ENCODE measurements at places on chromosomes 11 and 22.
A peak's percentile ranks its signal among the peaks of the same experiment; 100 is the strongest.

- DNase-seq: peak; percentile 90
Observed at GRCh38 chr11:64688534-64688982, 34.4 kb downstream of the NRXN2 start.

DNA sequence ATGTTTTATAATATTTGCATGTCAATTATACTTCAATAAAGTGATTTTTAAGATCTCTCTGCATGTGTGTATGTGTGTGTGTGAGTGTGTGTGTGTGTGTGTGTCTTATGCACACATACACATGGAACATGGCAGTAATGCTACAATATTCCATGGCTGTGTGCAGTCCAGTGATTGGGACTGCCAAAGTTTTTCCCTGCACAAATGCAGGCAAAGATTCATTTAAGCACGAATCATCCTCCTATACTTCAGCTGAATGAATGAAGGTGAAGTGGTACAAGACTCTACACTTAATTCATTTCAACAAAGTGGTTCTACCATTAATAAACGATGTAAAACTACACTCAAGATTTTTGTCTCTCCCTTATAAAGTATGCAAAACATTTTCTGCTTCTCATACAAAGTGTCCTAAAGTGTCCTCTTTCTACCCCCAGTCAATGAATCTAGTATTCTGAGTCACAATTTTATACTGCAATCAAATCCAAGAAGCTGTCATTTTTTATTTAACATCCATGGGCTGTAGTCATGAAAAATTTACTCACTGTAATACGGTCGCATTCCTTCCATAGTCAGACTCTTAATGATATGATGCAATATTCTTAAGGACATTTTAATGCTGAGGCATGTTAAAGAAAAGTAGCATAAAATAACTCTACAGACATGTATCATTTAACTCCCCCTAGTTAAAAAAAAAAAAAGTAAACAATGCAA lies 132.4 kb downstream of the TTC28 start:
- no peak for DNase-seq

DNA sequence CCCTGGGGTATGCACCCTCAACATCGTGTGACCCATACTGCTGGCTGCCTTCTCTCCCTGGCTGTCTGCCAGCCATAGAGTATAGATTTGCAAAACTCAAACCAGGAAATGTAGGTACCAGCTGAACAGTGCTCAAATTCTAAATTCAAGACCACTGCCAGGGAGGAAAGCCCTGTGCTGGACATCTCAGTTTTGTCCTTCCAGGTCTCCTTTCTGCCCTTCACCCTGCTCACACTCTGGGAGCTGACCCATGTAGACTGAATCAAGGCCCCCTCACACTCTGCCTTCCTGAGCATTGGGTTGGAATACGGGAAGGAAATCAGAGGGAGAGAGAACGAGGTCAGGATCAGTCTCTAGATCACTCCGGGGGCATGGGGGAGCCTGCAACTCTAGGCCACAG lies 12.4 kb upstream of the DRD2 start:
- no peak for DNase-seq

DNA sequence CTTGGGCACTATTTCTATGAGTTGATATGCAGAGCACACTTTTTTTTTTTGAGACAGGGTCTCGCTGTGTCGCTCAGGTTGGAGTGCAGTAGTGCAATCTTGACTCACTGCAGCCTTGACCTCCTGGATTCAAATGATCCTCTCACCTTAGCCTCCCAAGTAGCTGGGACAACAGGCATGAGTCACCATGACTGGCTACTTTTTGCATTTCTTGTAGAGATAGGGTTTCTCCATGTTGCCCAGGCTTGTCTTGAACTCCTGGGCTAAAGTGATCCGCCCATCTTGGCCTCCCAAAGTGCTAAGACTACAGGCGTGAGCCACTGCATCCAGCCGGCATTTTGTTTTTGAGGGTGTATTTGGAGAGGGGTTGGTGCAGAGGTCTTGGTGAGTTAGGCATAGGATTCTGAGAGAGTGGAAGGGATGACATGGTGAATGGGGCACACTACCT lies 29.9 kb upstream of the MTCH2 start:
- DNase-seq: no peak

DNA sequence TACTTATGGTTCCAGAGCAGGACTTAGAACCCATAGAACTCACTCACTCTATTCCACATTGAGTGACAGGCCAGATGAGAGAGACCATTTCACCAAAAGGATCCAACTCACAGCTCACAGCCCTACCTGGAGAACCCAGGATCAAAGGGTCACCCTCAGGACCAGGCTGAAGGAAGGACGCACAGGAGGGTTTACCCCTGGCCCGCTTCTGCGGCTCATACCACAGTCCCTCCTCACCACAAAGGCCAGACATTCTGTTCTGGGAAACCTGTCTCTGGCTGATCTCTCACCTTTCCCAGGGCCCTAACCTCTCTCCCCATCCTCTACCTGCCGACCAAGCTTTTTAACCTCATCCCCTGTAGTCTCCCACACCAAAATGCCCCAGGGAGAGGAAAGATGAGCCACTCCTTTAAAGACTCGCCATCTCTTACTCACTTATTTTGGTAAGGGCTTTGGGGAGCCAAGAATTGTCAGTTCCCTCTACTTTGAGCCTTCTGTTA lies 4.7 kb downstream of the FOSL1 start:
- no peak for DNase-seq

DNA sequence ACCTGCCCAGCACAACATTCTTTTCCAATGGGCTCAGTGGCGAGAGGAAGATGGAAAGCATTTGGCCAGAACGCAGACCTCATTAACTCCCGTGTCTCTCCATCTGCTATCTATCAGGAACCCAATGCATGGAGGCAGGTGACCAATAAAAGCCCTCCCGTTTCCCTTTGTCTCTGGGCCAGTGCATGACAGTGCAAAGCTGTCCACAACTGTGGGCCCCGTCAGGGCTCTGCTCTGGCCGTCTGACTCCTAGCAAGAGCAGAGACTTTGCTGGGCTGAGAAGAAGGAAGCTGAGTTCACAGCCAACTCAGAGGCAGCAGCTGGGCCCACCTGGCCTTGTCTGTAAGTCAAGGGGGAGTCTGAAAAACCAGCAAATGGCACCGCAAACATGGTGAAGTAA lies 177.8 kb downstream of the TENM4 start:
- no peak for DNase-seq

DNA sequence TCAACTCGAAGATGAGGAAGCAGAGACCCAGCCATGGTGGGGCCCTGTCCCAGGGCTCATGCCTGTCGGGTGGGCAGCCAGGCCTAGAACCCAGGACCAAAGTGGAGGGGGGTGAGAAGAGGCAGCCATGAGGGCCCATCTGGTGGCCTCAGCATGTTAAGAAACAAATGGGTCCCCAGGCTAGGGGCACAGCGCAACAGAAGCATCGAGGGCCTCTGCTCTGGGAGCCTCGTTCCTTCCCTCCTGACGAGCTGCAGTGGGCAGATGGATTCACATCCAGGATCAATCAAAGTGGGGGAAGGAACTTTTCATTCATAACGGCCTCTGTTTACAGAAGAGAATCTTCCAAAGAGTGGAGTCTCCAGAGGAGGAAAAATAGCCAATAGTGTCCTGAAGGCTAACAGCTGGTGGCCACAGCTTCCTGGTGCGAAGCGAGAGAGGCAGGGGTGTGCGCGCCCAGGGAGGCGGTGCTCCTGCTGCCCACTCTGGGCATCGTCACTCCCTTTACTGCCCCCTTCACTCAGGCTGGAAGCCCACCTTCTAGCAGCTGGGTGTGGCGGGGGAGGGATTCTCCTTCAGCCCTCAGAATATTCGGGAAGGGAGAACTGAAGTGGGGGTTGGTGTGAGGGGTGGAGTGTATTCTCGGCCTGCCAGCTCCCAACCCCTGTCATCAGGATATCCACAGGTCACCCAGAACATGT lies 4.3 kb downstream of the CBX7 start:
- DNase-seq: no peak

- no peak for DNase-seq
Observed at GRCh38 chr11:112172362-112172994, 2.8 kb upstream of the BCO2 start.

All from CD4-positive, alpha-beta T cell treated with Interleukin-2 at 100 ng/mL for 4 hours (primary cell).